ENCODE measurements at places on chromosomes 2 and 18.

DNA sequence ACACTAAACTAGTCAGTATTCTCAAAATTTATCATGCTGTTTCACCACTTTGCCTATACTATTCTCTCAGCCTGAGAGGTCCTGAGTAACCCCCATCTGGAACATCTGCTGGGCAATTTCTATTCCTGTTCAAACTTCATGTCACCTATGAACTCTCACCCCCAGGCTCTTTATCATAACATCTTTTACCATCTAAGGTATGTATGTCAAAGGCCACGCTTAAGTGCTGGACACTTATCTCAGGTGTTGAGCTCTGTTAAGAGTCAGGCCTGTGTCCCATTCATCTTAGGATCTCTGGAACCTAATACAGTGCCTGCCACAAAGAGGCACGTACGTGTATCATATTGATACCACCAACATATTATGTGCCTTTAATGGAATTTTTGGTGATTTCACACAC lies 4.9 kb downstream of the AAK1 start:
- no peak for DNase-seq

- no peak for DNase-seq
These were observed 112.6 kb upstream of the NT5C1B start for GRCh38 chr2:18701981-18702380.

GRCh38 chr18:24543086-24543794 lies 82.8 kb downstream of the HRH4 start:
- DNase-seq, result no peak

DNA sequence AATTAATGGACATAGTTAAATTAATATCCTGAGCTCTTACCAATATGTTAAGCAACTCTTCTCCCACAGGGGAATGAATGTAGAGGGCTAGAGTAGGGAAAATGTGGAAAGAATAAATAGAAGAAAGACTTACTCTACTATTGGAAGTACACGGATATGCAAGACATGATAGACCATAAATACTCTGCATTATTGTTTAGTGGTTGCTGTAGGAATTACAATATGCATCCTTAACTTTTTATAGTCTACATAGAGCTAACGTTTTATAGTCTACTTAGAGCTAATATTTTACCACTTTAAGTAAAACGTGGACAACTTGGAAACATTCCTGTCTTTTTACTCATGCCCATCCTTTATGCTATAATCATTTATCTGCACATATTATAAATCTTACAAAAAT lies 163.8 kb upstream of the GALNT5 start:
- DNase-seq, result no peak

GRCh38 chr2:231321021-231321420 lies 74.5 kb upstream of the B3GNT7 start:
- DNase-seq, result no peak

DNA sequence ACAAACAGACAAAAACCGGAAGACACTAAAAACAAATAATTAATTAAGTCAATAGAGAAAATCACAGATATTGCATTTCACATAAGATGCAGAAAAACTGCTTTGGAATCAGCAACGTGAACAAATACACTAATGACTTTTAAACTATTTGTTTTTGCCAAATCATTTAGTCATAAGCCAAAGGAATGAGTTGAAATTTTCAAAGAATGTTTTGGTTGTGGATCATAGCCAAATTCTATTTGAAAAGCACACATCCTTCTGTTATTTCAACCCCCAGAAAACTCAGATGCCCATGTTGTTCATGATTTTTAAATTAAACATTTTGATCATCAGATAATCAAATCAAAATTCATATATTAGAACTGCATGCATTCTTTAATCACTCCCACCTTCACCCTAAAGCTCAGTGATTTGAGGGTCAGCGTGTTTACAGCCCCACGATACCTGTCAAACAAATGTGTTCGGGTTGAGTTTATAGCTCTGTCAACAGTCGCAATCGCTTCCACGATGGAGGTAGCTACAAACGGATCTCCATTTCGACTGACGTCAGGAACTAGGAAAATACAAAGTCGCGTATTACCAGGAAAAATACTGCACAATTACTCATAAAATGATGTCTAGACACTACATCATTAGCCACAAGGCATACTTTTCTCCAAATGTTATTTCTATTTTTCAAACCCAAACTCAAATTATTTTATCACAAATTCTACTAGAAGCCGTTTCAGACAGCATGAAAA lies 90.2 kb downstream of the PXDN start:
- DNase-seq, result no peak

GRCh38 chr2:28340312-28341202 lies 52.1 kb upstream of the FOSL2 start:
- DNase-seq, result no peak

DNA sequence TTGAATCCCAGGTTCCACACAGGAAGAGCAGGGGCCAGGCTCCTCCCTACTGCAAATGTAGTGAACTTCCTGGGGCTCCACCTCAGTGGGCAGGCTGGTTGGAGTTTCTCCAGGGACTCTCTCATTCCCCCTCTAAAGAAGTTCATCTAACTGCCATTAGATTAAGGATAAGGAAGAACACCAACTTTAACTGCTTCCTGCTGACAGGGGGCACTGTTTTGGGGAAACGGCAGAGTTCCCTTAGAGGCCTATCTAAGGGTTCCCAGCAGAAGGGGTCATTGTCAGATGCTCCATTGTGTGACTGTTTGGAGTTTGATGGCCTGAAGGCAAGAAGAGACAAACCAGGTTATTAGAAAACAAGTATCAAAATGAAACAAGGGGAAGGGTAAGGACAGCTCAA lies 2159.7 kb upstream of the PIK3C3 start:
- DNase-seq, result no peak

GRCh38 chr2:184413221-184413620 lies 185.1 kb upstream of the ZNF804A start:
- DNase-seq, result no peak

DNA sequence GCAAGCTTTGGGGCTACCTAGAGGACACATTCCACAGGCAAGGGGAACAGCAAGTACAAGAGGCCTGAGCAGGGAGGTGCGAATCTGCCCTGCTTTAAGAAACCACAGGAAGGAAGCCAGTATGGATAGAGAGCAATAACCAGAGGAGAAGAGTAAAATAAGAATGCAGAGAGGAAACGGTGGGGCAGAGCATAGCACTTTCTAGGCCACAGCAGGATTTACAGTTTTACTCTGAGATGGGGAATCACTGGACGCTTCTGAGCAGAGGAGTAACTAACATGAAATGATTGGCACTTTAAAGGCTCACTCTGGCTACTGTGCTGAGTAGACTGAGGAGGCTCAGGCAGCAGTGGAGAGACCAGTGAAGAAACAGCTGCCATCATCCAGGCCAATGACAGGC lies 23.8 kb downstream of the AAK1 start:
- no peak for DNase-seq

DNA sequence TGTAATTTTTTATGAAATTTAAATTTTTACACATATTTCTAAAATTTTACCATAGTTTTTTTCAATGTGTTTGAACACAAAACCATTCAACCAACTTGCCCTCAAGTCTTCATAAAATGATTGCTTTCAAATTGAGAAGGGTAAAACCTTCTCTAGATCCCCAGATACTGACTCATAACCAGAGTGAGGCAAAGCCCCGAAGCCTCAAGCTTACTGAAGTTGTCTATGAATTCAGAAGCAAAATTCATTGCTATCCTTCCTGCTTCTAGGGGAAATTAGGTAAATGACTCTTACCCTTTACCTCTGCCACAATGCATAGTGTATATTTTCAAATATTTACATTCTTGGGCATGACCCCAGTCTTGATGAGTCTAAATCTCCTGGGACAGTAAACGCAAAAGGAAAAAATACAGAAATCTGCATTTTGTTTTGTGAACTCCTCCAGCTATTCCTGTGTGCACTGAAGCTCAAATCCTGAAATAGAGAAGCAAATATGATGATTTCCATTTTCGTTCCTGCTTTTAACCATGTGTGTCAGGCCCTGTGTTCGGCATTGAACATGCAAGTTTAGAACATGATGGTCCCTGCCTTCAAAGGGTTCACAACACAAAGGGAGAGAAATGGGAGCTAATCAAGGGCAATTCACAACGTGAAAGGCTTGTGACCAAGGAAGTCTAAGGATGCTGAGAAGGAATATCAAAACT lies 246.3 kb downstream of the SUCLG1 start:
- no peak for DNase-seq

DNA sequence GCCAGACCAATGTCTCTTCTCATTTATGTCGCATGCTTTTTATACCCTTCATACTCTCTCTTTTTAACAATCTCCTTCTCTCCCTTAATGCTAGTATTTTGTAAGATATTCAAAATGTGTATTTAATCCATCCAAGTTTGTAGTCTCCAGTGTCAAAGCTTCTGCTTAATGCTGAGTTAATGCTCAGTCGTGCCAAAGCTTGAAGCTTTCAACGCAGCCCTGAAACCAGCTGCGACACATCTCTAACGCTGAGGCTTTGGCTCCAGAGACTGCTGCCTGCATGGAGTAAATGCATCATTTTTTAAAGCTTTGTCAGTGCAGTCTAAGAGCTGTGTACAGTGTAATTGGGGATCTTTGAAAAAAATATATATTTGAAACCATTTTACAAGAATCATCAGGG lies 2108.8 kb upstream of the PIK3C3 start:
- DNase-seq, result no peak

- no peak for DNase-seq
These were observed 79.9 kb downstream of the PARD3B start for GRCh38 chr2:204625135-204625534.

- DNase-seq, result no peak
These were observed 361.8 kb upstream of the UBE2E3 start for GRCh38 chr2:180618570-180618969.

DNA sequence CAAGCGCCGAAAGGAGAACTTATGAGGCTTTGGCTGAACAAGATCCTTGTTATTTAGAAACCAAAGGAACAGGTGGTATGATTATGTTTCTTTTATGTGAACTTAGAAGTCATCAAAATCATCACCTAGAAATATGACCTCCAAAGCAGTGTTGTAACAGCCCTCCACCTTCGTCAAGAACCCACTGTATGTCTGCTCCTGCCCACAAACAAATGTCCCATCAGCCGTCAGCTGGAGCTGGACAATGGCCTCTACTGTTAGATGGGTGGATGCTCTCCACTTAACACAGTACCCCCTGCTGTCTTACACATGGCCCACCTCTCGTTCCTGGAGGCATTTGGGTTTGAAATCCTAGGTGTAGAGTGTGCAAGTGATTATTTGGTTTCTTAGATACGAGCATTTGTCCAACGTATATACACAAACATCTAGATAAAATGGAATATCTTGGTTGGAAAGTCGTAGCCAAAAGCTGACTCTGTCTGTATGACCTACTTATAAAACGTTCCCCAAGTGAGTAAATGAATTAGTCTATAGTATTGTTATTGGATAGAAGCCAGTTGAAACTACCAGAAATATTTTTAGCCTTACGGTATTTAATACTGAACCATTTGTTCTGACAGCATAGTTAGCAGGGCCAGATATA lies 113.0 kb downstream of the CRIM1 start:
- no peak for DNase-seq

- DNase-seq, result no peak
These were observed 36.4 kb downstream of the EMILIN2 start for GRCh38 chr18:2883076-2883735.

DNA sequence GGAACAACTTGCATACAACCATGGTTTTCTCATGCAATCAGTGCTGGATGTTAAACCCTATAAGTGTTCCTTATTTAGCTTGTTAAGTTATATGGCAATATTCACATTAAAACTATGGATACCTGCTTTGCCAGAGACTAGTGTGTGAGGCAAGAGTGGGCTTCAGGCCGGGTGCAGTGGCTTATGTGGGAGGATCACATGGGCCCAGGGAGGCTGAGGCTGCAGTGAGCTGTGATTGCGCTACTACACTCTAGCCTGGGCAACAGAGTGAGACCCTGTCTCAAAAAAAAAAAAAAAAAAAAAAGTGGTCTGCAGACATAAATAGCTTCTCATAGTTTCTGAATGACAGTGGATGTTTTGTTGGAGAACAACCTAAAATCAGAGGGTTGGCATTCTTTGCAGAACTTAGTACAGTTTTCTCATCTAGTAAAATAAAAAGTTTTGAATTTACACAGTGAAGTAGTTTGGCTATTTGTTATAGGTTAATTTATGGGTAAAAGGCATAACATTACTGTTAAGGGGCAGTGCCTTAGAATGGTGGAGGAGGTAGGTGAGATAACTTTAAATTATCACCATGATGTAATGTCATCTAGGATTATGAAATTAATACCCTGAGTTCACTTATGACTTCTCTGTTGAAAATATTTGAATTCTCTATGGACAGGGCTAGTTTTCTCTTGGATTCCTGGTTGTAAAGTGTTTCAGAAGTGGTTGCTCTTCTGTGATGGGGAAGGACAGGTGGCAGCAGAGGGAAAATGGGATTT lies 5.3 kb downstream of the CERS6 start:
- DNase-seq, result no peak

DNA sequence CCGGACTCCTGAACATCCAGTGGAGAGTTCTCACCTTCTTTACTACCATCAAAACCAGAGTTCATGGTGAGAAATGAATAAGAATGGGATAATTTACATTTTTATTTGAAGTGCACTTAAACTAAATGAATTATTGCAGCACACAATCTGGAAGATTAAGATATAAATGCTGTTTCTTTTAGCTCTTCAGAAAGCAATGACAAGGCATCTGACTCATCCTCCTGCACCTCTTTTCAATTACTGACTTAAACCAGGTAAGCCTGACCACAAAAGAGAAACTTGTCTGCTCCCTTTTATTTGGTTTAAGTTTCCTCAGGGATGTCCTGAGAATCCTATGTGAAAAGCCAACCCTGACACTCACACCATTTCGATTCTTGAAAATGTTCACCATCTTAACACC lies 720 bp upstream of the DSC2 start:
- no peak for DNase-seq

- DNase-seq, result no peak
These were observed 168.1 kb downstream of the ETAA1 start for GRCh38 chr2:67565262-67565661.

- DNase-seq, result no peak
These were observed 5.7 kb downstream of the FAM237A start for GRCh38 chr2:206647985-206648384.

GRCh38 chr2:106562268-106563186 lies 75.4 kb downstream of the CD8B2 start:
- no peak for DNase-seq

GRCh38 chr2:199684832-199685231 lies 166.2 kb downstream of the FTCDNL1 start:
- no peak for DNase-seq

DNA sequence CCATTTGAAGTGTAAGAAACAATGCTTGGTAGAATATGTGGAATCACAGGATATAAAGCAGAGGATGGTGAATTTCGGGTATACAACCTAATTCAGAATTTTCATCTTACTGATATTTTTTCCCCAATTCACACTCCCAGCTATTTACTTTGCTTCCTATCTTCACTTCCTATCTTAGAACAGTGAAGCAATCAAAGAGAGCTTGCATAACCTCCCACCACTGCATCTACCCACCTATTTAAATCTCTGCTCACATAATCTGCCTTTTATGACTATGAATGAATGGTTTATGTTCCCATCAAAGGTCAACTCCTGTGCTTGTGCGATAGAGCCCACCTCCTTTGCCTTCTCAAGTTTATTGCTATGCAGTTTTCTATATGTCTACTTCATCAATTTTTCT lies 3.3 kb downstream of the RMDN2 start:
- DNase-seq, result no peak

Data from cerebellar cortex (tissue), 1 donor.